ENCODE measurements at places on chromosomes 6 and 20. TPM values are rescaled to one million over a fixed set of nuclear protein-coding genes. Genes with fewer than 3 reads are reported as not detected.

The SPINT3 gene
- total RNA-seq, result not detected

The RSPH9 gene
- 0.16 TPM for total RNA-seq

The CLVS2 gene
- 1.8 TPM for total RNA-seq

The NFATC2 gene
- 3.5 TPM for total RNA-seq

The SEMG1 gene
- total RNA-seq, result not detected

The POPDC3 gene
- total RNA-seq, result 0.71 TPM

The RGS17 gene
- 0.16 TPM for total RNA-seq

The FUT9 gene
- 0.55 TPM for total RNA-seq

Measured in sigmoid colon (tissue), 7 donors.